ENCODE measurements at places on chromosomes 11 and 22. TPM values are rescaled to one million over a fixed set of nuclear protein-coding genes. Genes with fewer than 3 reads are reported as not detected.

- DNase-seq = no peak
These were observed 63.8 kb downstream of the IGLL1 start for GRCh38 chr22:23516304-23516703.

DNA sequence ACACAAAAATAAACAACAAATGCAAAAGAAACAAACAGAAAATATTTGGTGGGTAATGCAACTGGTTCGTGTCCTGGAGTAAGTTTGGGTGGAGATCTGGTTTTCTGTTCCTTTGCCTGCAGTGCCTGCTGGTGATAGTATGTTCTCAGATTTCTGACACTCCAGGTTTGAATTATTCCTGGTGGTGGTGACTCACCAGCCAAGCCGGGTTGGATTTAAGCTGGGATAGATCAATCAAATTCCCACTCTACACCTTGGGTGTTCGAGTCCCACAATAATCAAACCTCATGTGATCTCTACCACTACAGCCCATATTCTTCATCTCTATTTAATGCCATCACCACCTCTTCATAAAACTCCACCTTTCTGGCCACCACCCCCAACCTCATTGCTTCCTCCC is 421.8 kb downstream of the NTM start:
- no peak for DNase-seq

Gene HTR3A
- total RNA-seq = not detected

DNA sequence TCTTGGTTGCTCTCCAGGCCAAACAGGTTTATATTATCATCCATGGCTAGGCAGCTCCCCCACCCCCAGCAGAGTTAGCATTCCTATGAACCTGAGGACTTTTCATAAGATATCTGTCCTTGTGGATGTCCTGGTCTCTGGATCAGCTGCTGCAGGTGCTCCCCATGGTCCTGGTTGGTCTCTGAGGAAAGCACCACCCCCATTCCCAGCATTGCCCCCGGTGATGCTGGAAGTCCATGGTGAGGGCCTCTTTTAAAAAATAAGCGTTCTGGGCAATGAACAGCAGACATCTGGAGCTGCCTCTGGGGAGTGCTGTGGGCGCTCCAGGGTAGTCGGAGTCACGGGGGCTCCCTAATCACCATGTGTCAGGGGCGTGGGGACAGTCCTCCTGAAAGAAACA is 26.6 kb downstream of the DKK3 start:
- DNase-seq = no peak

DNA sequence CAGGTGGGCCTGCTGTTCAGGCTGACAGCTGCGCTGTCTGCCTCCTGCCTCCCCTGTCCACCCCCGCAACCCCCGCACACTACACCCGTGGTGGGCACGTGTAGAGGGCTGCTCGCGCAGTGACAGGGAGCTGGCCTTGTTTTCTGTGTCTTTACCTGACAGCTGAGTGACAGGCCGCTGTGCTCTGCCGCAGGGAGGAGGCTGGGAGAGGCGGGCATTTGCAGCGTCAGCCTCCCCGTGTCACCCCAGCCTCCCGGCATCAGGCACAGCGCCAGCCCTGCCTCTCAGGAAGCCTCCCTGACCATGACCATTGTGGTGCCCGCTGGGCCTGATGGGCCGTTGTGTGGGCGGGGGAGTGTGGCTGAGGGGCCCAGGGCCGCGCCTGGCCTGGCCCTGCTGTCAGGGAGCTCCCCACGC is 32.0 kb upstream of the RELT start:
- DNase-seq = no peak

DNA sequence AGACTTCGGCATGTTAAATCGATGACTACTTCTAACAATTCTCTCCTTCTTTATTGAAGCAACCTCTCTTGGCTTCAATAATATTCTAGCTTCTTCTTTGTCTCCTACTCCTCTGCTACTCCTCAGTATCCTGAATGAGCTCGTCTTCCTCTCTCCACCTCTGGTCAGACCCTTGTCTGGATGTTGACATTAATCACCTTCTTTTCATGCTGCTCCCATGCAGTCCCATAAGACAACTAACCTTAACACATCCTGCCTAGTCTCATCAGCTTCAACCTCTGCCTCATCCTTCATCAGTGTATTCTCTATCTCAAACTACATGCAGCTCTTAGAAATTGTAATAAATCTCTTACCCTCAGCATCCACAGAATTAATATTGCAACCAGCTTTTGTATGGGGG is 695.6 kb downstream of the CNTN5 start:
- DNase-seq = no peak

DNA sequence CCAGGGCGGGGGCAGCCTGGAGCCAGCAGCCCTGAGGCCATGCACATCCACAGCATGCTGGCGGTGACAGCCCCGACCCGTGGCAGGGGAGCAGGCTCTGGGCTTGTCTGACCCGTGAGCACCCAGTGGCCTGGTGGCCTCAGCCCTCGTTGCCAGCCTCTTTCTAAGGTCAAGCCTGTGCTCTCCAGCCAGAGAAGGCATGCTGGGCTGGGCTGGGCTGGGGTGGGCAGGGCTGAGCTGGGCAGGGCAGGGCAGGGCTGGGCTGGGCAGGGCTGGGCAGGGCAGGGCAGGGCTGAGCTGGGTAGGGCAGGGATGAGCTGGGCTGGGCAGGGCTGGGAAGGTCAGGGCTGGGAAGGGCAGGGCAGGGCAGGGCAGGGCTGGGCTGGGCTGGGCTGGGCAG is 10.6 kb downstream of the H19 start:
- no peak for DNase-seq

Gene TRIM49
- total RNA-seq = not detected

Gene NNMT
- 1,139 TPM for total RNA-seq

GRCh38 chr11:7511401-7511800 is 2.4 kb upstream of the PPFIBP2 start:
- DNase-seq = peak; percentile 50

Gene GSTT4
- total RNA-seq = not detected

- no peak for DNase-seq
These were observed 9.1 kb downstream of the TST start for GRCh38 chr22:37010174-37010573.

Gene ANKK1
- total RNA-seq = not detected

DNA sequence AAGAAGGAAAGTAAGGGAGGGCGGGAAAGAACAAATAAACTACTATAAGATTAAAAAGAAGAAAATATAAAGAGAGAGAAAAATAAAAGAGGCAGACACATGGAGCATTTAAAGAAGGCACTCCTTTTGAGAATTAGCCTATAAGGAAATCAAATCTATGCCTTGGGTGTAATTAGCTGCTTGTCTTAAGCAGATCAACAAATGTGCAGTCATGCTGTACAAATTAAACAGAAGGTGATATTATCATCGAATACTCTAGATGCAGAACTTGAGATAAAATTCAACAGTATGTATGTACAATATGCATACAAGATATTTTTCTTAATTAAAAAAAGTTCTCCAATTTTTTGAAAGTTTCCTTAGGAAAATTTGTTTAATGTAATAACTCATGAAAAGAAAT is 623.0 kb upstream of the CHORDC1 start:
- DNase-seq = no peak

GRCh38 chr11:125083312-125084056 is 20.4 kb downstream of the SLC37A2 start:
- no peak for DNase-seq

GRCh38 chr22:27834364-27835185 is 33.0 kb upstream of the MN1 start:
- DNase-seq = no peak

- DNase-seq = no peak
These were observed 42.2 kb downstream of the TRIOBP start for GRCh38 chr22:37739035-37739434.

DNA sequence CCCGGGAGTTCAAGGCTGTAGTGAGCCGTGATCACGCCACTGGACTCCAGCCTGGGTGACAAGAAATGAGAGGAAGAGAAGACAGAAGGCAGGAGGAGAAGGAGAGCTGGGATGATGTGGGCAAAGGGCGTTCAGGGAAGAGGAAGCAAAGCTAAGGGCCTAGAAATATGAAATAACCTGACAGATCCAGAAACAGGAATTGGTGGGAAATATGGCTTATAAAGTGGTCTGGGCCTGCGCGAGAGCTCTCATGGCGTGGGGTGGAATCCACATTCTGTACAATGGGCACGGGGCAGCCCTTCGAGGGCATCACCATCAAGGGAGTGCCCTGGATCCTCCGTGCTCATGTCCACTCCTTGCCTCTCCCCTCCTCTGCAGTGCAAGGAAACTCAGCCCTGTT is 46.8 kb upstream of the RASSF10 start:
- no peak for DNase-seq

DNA sequence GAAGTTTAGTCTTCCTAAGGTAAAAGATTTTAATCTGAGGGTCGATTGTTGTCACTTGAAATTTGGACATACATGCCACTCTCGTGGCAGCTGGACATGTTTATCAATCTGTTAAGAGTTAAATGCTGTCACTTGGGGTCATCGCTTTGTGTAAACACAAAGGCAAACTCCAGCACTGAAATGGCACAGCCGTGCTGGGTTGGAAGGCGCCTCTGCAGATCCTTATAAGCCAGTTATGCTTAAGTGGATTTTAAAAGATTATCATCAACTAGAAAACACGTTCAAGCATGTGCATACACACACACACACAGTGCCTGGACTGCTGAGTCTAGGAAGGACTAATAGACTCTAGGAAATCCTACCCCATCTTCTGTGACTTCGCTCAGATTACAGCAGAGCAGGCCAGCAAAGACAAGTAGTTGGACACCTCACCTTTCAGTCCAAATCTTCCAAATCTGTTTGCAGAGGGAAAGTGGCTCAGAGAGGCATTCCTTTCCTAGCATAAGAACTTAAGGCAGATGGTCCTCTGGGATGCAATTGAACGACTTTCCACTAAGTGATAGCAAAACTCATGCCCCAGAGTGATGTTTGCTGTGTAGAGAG is 83.7 kb downstream of the CACNG2 start:
- DNase-seq = no peak

Gene MUC6
- total RNA-seq = not detected

Gene RHOD
- 0.57 TPM for total RNA-seq

- no peak for DNase-seq
These were observed 25.5 kb upstream of the OSBPL5 start for GRCh38 chr11:3190600-3190999.

GRCh38 chr11:64148917-64149617 is 16.8 kb downstream of the MACROD1 start:
- no peak for DNase-seq

GRCh38 chr11:131796541-131796940 is 426.1 kb downstream of the NTM start:
- DNase-seq = no peak

DNA sequence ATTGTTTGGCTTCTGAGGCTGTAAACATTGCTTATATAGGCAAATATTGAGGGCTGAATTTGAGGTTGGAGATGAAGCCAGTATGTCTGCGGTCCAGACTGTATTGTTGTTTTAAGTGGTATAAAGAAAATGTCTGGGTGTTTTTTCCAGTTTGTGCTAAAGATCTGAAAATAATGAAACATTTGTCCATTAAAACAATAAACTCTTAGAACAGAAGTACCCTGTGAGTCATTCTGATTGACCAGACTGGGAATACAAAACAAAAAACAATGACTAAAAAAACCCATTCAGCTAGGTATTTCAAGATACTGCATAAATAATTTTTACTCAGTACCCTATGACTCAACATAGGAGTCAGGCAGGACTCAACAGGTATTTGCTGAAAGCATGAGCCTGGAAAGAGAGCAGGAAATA is 20.4 kb downstream of the ALKBH8 start:
- peak; percentile 85 for DNase-seq

DNA sequence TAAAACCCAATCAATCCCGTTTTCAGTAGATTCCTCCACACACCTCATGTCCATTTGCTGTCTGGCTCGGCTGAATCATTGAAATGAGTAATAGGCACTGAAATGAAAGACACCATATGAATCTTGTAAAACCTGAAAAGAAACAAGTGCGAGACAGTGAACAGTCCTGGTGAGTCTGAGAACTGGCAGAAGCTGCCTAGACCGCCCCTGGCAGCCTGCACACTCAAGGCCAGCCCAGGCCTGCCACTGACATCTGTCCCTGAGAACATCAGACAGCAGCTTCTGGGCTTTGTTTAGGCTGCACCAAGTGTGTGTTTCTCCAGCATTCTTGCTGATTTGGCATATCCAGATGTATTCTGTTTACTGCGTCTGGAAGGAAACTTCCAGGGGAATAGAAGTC is 44.8 kb downstream of the ENDOD1 start:
- DNase-seq = peak; percentile 84

Gene KCNJ1
- total RNA-seq = not detected

DNA sequence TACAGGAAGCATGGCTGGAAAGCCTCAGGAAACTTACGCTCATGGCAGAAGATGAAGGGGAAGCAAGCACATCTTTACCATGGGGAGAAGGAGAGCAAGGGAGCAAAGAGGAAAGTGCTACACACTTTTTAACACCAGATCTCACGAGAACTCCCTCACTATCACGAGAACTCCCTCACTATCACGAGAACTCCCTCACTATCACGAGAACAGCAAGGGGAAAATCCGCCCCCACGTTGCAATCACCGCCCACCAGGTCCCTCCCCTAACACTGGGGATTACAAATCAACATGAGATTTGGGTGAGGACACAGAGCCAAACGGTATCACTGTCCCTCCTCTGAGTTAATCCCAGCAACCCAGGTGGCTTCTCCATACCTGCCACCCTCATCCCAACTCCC is 84.5 kb downstream of the MN1 start:
- DNase-seq = no peak

- DNase-seq = no peak
These were observed 17.5 kb upstream of the TSPAN18 start for GRCh38 chr11:44709281-44709562.

Gene SNX32
- 0.69 TPM for total RNA-seq

Gene GNG3
- total RNA-seq = not detected

All from LHCN-M2 (cell line).